ENCODE measurements at places on chromosomes 3 and 15.

DNA sequence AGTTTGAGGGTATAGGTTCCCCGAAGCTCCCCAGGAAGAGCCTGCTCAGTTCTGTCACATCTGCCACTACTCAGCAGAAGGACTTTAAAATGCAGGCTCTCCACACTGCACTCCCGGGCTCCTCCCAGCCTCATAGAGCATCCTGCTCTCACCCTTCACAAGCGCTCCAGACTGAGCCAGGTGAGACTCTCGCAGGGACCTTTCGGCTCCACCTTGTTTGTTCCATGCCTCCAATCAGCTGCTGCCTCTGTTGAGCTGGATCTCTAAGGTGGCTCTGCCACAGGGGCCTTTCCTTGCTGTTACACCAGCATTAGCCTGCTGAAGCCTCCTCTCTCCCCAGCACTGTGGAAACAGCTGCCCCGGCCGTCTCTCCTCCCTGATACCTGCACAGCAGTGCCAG, 56.1 kb downstream of the SLCO3A1 start:
- DNase-seq, result no peak

- DNase-seq, result no peak
Measured at GRCh38 chr3:195041871-195042742, 228.9 kb downstream of the XXYLT1 start.

DNA sequence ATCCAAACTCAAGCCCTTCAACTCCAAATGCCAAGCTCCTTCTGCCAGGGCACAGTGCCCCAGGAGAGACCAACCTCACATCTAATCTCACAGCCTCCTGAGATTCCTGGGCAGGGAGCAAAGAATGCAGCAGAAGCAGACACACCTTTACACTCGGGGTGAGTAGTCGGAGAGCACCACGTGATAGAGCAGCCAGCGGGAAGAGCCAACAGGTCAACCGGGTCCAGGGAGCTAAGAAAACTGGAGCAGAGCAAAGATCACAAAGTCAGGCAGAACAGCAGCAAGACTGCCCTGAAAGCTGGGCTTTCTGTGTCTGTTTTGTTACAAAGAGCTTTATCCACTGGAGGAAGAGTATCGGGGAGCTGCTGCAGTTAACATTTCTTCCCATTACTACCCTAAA, 4.2 kb downstream of the B3GALNT1 start:
- DNase-seq, result no peak

GRCh38 chr3:151225040-151225975, 22.3 kb upstream of the GPR171 start:
- DNase-seq, result no peak

GRCh38 chr3:52854013-52854412, 19.2 kb upstream of the MUSTN1 start:
- no peak for DNase-seq

GRCh38 chr3:51340989-51341636, 44.0 kb upstream of the MANF start:
- no peak for DNase-seq

DNA sequence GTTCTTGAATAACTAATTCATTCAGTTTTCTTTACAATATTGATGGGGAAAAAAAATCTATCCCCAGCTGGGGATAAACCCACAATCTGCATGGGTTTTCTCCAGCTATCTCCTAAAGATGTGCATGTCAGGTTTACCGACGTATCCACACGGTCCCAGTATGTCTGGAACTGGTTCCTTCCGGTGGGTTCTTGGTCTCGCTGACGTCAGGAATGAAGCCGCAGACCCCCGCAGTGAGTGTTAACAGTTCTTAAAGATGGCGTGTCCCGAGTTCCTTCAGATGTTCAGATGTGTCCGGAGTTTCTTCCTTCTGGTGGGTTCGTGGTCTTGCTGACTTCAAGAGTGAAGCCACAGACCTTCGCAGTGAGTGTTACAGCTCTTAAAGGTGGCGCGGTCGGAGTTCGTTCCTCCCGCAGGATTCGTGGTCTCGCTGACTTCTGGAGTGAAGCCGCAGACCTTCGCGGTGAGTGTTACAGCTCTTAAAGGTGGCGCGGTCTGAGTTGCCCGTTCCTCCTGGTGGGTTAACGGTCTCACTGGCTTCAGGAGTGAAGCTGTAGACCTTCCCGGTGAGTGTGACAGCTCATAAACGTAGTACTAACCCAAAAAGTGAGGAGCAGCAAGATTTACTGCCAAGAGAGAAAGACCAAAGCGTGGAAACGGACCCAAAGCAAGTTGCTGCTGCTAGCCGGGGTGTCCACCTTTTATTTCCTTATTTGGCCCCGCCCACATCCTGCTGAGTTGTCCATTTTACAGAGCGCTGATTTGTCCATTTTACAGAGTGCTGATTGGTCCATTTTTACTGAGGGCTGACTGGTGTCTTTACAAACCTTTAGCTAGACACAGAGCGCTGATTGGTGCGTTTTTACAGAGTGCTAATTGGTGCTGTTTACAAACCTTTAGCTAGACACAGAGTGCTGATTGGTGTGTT, 195.1 kb upstream of the NR2F2 start:
- DNase-seq, result no peak

DNA sequence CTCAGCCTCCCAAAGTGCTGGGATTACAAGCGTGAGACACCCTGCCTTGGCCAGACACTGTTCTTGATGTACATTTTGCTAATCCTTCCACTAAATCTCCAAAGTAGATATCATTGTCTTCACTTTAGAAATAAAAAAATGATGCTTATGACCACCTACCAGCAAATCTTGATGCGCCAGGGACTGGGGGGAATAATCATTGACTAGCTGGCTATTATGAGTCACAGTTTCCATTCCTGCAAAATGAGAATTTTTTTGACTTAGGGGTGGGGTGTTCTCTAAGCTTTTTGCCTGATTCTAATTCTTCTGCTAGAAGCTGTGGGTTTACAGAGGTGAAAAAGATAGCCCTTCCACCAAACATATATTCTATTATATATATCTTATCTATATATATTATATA, 17.1 kb upstream of the RFC4 start:
- no peak for DNase-seq

DNA sequence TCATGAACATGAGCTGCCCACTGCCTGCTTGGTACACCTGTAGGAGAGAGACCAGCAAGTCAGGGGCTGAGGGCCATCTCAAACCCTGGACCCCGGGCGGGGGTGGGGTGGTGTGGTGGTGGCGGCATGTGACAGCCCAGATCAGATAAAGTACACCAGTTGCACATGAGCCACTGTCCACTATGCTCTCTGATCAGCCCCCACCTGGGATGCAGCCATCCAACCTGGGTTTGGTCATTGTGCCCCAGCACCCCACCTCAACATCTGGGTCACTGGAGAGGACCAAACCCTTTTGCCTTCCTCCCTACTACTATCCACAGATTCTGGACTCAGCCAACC, 3.0 kb upstream of the NCKIPSD start:
- no peak for DNase-seq

GRCh38 chr3:158360756-158361448, 210.1 kb upstream of the MLF1 start:
- no peak for DNase-seq

GRCh38 chr3:149765762-149766334, 13.6 kb upstream of the COMMD2 start:
- DNase-seq, result no peak

GRCh38 chr3:16337856-16338540, 73.0 kb downstream of the OXNAD1 start:
- no peak for DNase-seq

DNA sequence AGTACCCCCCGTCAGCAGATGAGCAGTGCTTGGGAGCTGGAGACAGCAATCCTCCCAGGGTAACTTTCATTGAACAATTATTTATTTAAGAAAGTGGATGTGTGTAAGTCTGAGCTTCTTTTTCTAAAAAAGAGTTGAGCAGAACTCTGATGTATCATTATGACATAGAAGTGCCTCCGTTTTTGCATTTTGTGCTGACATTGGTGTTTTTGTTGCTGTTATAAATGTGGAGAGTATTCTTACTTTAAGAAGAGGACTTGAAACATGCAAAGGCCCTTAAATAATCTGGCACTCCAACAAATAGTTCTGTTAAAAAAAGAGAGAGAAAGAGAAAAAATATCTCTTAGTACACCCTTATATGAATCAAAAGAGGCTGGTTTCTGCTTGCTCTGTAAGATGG, 217.1 kb downstream of the AGBL1 start:
- no peak for DNase-seq

- no peak for DNase-seq
Measured at GRCh38 chr15:96142498-96142897, 188.0 kb upstream of the NR2F2 start.

DNA sequence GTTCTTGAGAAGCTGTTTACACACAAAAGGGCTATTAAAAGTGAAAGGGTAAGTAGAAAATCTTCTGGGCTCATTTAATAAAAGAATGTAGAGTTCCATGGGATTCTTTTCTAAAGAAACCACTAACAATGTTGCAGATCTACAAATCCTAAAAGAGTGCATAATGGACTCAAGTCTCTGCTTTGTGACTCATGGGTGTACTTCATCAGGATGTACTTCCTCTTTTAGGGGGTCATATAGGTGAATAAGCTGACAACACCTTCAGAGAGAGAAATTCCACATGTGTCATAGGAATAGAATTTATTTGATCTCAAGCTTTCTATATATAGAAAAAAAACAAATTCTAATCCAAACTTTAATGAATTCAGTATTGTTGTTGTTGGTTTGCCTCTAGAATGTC, 355.5 kb downstream of the TIGIT start:
- DNase-seq, result no peak

DNA sequence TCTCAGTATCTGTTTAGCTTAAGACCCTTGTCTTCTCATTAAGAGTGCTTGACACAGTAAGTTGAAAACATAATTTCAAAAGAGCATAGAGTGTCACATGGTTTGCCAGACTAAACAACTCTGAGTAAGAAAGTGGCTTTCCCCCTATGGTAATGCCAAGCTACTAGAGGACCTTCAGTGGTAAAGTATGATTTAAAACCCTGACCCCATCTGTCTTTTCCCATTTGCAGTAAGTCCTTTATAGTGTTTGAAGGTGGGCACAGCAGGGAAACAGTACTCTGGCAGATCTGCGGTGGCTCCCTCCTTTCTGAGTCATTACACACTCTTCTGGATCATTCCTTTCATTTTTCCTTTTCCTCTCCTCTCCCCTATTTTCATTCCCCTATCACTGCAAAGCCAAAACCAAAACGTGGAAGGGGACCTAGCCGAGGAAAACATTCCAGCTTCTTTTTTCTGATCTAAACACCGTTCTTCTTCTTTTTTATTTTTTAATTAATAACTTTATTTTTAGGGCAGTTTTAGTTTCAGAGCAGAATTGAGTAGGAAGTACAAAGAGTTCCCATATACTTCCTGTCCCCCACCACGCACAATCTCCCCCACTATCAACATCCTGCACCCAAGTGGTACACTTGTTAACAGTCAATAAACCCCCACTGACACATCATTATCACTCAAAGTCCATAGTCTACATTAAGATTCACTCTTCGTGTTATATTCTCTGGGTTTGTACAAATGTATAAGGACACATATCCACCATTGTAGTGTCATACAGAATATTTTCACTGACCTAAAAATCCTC, 74.7 kb downstream of the PPARG start:
- DNase-seq, result no peak

- DNase-seq, result no peak
Measured at GRCh38 chr15:70379938-70380883, 282.5 kb upstream of the TLE3 start.

GRCh38 chr3:127774647-127775046, 47.7 kb downstream of the MGLL start:
- no peak for DNase-seq

DNA sequence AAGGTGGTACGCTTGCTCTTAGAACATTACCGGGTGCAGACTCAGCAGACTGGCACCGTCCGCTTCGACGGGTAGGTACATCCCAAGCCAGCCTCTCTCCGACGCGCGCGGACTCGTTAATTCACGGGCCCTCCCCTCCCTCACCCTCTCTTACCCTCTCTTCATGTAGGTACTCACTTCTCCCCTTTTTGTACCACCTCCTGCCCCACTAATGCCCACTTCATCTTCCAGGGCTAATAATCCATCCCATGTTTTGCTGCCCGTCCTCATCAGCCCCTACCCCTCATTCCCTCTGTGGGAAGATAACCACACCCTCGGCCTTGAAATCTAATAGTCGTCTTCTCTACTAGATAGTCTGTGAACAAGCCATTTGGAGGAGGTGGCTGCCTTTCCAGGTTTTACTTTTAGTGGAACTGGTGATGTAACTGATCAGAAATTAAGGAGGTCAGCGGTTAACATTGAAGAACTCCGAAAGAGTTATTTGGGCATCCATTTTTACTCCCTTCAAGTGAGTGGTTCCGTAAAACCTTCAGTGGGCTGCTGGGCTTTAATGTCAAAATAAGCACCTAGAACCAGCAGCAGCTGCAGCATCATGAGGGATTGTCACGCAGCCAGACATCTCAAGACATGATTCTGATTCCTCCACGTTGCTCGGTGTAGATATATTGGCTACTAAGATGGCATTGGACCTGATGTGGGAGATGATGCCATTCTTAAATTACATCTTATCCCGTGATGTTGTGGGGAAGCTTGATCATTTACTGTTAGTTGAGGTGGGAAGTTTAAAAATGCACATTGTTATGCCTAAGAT, 1.3 kb downstream of the FEM1B start:
- DNase-seq, result no peak

GRCh38 chr3:124044956-124045355, 53.0 kb upstream of the ROPN1 start:
- DNase-seq, result no peak

- DNase-seq, result no peak
Measured at GRCh38 chr3:139134678-139135372, 90.1 kb upstream of the PRR23C start.

DNA sequence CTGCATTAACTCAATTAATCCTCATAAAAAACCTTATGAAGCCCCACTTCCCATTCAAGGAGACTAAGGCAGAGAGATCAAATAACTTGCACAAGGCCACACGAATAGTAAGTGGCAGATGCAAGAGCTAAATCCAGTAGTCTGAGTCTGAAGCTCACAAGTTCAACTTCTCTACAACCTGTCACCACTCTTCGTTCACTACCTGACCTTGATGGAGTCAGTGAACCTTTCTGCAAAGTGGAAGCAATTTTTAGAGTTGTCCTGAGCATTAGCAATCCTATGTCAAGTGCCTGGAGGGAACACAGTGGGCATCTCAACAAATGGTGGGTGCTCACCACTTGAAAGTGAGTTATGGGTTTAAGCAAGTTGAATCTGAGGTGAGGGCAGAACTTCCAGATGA, 2.1 kb upstream of the SPINT1 start:
- DNase-seq, result no peak

GRCh38 chr3:20111836-20112235, 71.6 kb downstream of the KAT2B start:
- no peak for DNase-seq
